ENCODE measurements at places on chromosomes 5 and 9.
A peak's percentile ranks its signal among the peaks of the same experiment; 100 is the strongest.

- DNase-seq = no peak
Observed at GRCh38 chr5:139426203-139426885, 13.0 kb downstream of the DNAJC18 start.

DNA sequence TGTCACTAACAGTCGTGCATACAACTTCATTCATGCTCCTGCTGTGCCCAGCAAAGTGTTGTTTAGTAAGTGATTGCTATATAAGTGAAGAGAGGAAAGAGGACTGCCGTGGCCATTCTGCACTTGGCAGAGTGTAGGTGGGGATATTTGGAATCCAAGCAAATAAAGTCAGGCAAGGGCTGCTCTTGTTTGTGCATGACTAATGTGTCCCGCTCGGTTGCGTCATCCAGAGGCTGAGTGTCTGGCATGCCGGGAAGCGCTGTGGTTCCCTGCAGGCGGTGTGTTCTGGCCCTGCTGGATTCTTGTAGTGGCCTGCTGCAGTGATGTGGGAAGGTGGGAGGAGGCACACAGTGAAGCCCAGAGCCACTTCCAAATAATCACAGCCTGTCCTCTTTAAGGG, 136.9 kb upstream of the ANKH start:
- DNase-seq = no peak

DNA sequence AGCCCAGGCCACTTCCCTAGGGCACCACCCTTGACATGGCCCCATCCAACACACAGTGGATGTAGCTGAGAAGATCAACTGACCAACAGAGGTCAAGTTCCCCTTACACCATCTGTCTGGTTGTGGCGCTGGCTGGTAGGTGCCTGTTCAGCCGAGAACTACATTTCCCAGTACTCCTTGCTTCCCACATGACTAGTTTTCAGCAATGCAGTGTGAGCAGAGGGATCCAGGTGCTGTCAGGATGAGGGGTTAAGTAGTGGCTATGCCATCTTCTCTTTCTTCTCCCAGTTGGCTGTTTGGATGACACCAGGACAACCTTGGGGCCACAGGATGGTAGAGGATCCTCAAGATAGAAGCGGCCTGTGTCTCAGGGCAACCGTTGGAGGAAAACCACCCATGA, 48.6 kb upstream of the SH3PXD2B start:
- no peak for DNase-seq

GRCh38 chr5:43601454-43602260, 1.3 kb upstream of the NNT start:
- no peak for DNase-seq

DNA sequence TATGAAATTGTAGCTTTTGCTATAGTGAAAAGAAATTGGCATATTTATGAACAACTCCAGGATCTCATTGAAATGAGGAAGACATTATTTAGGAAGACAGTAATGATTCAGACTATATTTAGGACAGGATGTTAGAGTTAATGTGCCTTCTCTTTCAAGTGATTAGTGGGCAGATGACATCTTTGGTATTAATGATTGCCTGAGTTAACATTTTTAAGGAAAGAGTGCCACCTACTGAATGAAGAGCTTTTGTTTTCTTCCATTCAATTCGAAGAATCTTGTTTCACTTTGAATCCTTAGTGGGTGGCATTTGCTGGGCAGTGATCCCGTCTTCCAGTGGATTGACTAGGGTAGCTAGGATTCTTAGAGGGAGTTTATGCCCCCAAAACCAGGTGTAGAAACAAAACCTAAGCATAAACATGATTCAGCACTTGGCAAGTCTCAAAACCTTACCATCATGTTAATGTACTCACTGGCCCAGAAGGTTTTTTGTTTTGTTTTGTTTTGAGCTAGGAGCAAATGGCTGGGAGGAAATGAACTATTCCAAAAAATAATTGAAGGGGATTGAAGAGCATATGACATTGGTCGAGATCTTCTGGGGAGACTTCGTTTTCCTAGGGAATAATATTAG, 23.2 kb downstream of the MAP3K1 start:
- DNase-seq = no peak

DNA sequence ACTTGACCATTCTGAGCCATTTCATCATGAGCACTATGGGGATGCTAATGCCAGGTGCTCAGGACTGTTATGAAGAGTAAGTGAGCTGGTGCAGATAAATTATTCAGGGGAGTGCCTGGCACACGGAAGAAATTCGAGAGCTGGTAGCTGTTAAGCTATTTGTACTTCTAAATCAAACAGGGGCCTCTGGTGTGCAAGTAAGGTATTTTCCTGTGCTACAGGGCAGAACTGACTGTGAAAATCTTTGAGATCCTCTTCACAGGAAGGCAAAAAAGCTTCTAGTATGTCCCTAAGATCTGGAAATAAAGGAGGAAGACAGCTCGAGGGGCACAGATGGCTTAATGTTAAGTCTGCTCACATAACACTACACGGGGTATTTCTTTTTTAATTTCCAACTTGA, 106.3 kb upstream of the SPOCK1 start:
- no peak for DNase-seq

- no peak for DNase-seq
Observed at GRCh38 chr9:10251490-10251889, 361.3 kb downstream of the PTPRD start.

- DNase-seq = peak; percentile 40
Observed at GRCh38 chr5:52800394-52801213, 12.9 kb downstream of the ITGA1 start.

- DNase-seq = no peak
Observed at GRCh38 chr9:132239518-132239917, 77.7 kb downstream of the NTNG2 start.

- no peak for DNase-seq
Observed at GRCh38 chr9:121576281-121577075, 75.0 kb upstream of the DAB2IP start.

DNA sequence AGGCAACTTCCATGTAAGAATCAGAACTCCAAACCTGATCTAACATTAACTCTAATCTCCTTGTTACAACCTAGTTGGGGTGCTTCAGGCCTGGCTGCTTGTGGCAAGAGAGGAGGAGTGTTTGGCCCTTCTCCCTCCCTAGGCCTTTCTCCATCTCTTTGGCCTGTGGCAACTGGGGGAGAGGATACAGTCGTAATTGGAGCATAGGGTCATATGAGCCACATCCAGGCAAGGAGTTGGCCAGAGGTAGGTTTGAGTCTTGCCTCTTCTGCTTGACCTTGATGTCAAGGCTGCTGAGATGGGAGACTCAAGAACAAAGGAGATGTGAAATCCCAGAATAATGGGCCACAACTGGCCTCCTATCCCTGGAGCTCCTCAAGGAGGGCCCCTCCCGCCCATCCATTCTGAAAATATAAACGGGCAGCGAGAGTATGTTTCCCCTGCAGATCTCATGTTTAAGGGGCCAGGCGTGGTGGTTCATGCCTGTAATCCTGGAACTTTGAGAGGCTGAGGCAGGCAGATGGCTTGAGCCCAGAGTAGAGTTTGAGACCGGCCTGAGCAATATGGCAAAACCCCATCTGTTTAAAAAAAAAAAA, 59.3 kb upstream of the ANGPTL2 start:
- no peak for DNase-seq

- no peak for DNase-seq
Observed at GRCh38 chr5:9540791-9541190, 5.1 kb downstream of the SEMA5A start.

DNA sequence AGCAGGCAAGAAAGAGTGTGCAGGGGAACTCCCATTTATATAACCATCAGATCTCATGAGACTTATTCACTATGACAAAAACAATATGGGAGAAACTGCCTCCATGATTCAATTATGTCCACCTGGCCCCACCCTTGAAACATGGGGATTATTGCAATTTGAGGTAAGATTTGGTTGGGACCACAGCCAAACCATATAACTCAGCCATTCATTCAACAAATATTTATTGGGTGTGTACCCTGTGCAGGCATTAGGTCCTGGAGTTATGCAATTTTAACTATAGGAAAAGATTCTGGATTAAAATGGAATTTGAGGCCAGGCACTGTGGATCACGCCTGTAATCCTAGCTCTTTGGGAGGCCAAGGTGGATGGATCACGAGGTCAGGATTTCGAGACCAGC, 124.2 kb upstream of the GAS1 start:
- DNase-seq = no peak

DNA sequence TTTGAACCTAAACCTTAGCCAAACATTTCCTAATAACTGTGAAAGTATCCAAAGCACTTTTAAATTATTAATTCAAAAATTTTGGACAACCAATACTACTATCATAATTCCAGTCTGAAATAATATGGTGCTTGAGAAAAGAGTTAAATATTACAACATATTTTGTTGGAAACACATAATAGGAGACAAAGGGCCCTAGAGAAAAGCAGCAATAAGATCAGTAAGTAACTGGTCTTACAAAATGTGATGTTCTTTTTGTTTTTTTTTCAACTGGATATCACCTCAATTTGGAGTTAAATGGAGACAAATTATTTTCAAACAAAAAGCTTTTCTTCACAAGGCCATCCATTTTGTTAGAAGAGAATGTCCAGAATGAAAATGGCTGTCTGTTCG, 21.1 kb downstream of the SRFBP1 start:
- no peak for DNase-seq

- peak; percentile 79 for DNase-seq
Observed at GRCh38 chr5:172361566-172362238, 78.1 kb upstream of the UBTD2 start.

GRCh38 chr5:135069016-135069770, 35.2 kb upstream of the PITX1 start:
- no peak for DNase-seq

DNA sequence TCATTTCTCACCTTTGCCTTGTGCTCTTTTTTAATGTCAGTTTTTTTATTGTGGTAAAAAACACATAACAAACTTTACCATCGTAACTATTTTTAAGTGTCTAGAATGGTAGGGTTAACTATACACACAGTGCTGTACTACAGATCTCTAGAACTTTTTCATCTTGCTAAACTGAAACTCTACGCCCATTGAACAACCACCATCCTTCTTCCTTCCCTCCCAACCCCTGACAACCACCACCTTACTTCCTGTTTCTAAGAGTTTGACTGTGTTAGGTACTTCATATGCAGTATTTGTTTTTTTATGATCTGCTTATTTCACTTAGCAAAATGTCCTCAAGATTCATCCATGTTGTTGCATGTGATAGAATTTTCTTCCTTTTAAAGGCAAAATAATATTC, 54.9 kb downstream of the PSAT1 start:
- DNase-seq = no peak

GRCh38 chr9:7970681-7971330, 171.2 kb upstream of the DMAC1 start:
- no peak for DNase-seq

GRCh38 chr5:101942321-101942882, 353.7 kb downstream of the SLCO4C1 start:
- DNase-seq = no peak

DNA sequence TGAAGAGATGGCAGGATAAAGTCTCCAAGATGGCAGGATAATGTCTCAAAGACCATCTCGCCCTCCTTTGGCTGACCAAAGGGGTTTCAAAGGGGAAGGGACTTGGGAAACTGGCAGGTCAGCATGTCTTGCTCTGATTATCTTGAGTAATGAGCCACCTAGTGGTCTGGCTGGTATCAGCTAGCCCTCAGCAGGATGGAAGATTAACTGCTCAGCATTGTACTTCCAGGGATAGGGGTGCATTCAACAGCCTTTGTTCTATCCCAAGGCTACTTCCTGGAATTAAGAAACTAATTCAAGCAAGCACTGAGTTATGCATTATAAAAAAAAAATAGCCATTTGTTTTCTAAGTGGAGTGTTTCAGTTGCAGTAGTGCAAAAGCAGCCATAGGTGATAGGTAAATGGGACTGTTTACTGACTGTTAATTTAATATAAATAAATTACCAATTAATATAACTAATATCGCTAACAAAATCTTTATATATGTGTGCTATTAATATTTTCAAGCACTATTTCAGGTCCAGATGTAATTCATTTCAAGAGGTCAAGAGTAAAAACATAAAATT, 555.5 kb downstream of the CDH9 start:
- no peak for DNase-seq

GRCh38 chr5:151029179-151030055, 9.0 kb downstream of the GPX3 start:
- no peak for DNase-seq

DNA sequence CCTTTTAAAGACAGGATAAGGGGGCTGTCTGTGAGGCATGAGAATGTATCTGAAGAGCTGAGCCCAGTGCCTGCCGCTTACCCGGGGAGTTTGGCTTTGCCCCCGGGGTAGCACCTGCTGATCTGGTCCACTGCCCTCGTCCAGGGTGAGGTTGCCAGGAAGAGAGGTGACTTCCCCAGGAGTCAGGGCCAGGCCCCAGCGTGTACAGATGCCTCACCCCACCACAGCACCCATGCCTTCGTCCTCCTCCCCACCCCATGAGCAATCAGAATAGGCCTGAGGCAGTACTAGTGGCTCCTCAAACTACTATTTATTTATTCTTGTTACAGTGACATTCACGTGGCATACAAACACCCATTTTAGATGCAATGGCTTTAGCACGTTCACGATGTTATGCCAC, 15.7 kb upstream of the AIF1L start:
- no peak for DNase-seq

DNA sequence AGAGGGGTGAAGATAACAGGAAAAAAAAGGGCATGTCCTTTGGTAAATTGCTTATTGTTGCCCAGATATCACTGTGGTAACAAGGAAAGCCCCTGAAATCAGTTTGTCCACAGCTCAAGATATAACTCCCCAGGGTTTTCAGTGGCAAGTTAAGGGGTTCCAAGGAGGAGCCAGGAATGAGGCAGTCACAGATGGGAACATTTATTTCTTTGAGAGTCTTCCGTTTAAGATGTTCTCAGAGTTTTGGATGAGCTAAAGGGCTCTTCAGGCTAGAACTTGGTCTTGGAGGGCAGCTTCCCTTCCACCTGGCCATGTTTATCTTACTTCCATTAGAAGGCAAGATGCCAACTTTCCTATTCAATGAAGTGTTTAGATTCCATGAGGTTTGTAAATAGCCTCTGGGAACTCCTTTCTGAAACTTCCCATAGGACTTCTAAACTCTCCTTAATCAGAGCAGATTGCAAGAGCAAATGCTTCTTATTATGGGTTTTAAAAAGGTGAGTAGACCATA, 277.6 kb upstream of the TNC start:
- DNase-seq = no peak

- DNase-seq = no peak
Observed at GRCh38 chr5:158816011-158816696, 283.6 kb downstream of the EBF1 start.

- DNase-seq = no peak
Observed at GRCh38 chr5:62603934-62604333, 25.3 kb downstream of the LRRC70 start.

Data from CD4-positive, alpha-beta T cell treated with Interferon gamma for 1 hour (primary cell).